Iris pigment epithelial cell (primary cell): ENCODE measurements at places on chromosomes 2 and 18.

DNA sequence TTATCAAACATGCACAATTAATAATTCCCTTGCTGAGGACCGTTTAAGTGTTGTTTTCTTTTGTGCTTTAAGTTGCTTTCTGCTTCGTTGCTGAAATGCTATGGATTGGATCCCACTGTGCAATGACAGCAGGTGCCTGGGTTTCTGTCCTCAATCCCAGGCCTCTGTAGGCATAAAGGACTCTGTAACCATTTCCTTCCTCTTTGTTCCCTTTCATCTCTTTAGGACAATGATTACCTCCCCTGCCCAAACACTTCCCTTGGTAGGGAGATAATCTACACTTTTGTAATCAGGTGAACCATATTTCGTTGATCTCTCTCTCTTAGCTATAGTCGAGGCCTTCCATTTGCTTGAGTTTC lies 58.6 kb upstream of the LYPD6B start:
- no peak for DNase-seq

GRCh38 chr2:177165061-177165583 lies 47.5 kb upstream of the HNRNPA3 start:
- DNase-seq: peak; percentile 59

DNA sequence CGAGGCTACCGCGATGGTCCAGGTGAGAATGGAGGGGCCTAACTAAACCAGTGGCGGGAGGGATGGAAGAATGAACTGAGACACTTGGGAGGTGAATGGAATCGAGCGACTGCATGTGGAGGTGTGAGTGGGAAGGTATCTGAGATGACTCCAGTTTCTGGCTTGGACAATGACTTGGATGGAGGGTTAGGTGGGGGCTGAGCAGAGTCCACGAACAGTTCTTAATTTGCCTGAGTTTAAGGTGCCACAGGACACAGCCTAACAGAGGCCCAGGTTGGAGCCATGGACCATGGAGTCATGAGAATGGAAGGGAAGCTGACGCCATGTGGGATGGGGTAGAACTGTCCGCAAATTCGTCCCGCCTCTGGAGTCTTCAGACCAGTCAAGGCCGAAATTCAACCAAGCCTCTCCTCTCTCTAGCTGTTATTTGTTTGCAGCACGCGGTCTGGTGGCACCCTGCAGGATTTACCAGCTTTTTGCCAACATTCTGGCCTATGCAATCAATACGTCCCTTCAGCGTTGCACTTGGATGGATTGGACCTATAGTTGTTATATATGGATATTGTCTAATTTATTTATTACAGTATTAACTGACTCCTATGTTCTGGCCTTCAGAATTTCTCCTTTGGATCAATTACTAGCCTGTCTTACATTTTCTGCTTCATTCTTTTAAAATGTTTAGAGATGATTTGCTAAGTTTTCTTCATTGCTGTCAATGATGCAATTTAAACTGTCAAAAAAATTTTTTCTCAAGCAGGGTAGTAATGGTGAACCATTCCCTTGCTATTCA lies 940 bp upstream of the BOLA3 start:
- no peak for DNase-seq

DNA sequence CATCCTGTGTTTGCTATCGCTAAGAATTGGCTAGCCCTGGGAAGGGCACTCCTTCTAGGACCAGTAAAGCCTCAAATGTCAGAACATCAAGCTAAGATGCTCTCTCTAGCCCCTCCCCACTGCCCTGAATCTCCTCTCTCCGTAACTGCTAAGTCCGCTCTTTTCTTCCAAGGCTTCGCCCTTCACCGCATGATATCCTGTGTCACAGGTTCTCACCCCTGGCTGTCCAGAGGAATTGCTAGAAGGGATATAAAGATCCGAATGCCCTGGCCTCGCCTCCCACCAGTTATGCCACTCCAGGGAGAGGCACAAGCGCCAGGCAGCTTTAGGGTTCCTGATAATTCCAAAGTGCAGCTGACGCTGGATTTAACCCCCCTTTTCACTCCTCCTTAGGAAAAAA lies 17.1 kb upstream of the GPR45 start:
- no peak for DNase-seq

DNA sequence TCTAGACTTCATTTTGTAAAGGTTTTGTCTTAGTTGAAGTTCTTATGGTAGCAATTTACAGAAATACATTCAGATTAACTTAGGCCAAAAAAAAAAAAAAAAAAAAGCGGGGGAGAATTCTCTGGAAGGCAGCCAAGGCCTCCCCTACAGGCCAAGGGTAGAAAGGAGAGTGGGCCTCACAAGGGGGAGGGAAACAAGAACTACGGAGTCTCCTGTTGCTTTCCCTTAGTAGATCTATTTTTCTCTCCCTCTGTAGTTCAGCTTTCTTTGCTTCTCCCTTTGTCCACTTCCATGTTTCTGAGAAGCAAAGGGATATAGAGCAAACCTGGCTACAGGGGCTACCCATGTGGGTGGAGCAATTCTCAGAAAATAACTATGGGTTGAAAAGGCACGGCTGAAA lies 2.4 kb upstream of the STK11IP start:
- DNase-seq: peak; percentile 21

GRCh38 chr2:235191486-235191885 lies 239.7 kb downstream of the SH3BP4 start:
- DNase-seq: no peak
